ENCODE measurements at places on chromosomes 11 and 22.

DNA sequence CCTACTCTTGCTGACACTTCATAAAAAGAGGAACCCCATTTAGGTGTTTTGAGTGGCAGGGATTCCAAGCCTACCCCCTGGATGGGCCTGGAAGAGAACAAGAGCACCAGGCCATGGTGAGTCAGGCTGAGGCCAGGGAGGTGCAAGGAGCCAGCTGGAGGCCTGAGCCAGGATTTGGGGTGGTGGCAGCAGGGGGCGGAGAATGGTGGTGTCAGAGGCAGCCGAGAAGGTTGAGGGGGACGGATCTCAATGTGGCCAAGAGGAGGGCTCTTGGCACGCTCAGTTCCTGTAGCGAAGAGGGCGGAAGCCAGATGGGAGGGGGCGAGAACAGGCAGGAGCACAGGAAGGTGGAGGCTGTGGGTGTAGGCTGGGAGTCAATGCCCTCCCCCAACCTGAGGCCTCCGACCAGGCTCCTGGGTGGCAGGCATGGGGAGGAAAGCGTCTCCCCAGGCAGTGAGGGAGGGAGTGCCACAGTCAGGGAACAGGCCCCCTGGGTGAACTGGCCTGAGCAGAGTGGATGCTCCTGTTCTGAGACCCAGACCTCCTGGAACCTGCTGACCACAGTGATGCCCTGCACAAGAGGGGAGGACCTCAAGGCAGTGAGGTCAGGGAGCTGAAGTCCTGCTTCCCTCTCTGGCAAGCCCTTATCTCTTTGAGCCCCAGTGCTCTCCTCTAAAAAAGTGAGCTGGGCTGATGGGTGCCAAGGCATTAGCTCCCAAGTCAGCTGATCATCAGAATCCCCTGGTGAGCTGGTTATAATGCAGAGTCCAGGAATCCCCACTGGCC is 13.9 kb downstream of the RTN4RL2 start:
- DNase-seq: no peak

DNA sequence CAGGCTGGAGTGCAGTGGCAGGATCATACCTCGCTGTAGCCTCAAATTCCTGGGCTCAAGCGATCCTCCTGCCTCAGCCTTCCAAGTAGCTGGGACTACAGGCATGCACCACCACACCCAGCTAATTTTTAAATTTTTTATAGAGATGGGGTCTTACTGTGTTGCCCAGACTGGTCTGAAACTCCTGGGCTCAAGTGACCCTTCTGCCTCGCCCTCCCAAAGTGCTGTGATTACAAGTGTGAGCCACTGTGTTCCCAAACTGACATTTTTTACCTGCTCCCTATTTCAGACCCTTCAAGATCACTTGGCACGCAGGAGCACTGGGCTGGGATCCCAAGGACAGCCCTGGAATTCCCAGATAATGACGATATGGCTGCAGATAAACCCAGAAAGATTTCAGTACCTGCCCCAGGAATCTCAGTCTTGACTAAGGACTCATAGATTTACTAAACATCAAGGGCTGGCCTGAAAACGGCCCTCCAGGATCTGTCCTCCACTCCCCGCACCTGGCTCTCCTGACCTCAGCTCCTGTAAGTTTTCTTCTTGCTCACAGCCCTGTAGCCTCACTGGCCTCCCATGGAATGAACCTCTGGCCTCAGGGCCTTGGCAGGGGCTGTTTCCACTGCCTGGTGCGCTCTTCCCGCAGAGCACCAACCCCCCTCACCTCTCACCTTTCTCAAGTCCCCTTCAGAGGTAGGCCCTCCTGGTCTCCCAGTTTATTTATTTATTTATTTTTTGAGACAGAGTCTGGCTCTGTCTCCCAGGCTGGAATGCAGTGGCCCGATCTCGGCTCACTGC is 3.6 kb upstream of the CSNK1E start:
- no peak for DNase-seq

- DNase-seq: peak; percentile 51
Measured at GRCh38 chr11:121958971-121959325, 157.1 kb downstream of the BLID start.

DNA sequence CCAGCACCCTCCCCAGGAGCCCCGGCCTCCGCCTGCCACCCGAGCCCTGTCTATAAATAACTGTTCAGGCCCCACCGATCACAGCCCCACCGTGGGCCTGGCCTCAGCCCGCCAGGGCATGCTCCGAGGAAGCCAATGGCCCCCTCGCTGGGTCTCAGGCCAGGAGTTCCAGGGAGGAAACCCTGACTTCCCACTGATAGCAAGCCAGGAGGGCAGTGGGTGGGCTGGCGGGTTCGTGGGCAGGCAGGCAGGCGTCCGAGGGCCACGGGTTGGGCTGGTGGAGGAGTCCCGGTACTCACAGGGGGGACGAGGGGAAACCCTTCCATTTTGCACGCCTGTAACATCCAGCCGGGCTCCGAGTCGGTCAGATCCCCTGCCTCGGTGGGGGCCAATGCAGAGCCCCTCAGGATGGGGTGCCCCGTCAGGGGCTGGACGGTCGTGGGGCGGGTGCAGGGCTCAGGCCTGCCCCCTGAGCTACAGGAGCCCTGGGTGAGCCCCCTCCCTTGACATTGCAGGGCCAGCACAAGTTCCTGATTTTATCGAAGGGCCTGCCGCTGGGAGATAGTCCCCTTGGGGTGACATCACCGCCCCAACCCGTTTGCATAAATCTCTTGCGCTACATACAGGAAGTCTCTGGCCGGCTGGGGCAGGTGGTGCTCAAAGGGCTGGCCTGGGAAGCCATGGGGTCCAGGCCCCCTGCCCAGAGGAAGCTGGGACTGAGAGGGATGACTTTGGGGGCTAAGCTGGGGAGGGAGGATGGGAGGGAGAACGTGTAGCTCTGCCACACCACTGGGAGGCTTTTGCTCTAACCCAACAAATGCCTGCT is at the start of gene SPI1:
Gene SPI1 (minus strand): TSS at position 538 of the 826 bp plus-strand sequence. CDS start 194 bp downstream, at position 344.
- DNase-seq: no peak

GRCh38 chr11:17777086-17777737 is 42.6 kb downstream of the KCNC1 start:
- DNase-seq: no peak

GRCh38 chr11:129969920-129970319 is 32.7 kb downstream of the PRDM10 start:
- peak; percentile 35 for DNase-seq

GRCh38 chr22:27312966-27313855 is 488.3 kb downstream of the MN1 start:
- no peak for DNase-seq

DNA sequence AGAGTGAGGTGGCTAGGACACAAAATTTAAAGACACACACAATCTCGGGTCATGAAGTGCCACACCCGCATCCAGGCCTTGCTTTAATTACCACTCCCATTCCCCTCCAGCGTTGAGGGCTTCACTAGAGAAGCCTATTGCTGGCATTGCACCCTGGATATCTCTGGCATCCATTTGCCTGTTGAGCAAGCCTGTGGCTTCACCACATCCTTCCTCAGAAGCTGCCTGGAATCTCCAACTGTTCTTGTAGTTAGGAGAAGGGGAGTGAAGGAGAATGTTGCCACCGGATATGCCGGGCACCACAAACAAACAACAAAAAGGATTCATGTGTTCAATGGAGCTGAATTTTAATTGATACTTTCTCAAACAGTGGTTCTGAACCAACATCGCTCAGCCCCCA is 34.4 kb upstream of the RCN1 start:
- peak; percentile 36 for DNase-seq

GRCh38 chr11:111305876-111306275 is 7.5 kb downstream of the POU2AF3 start:
- DNase-seq: no peak

DNA sequence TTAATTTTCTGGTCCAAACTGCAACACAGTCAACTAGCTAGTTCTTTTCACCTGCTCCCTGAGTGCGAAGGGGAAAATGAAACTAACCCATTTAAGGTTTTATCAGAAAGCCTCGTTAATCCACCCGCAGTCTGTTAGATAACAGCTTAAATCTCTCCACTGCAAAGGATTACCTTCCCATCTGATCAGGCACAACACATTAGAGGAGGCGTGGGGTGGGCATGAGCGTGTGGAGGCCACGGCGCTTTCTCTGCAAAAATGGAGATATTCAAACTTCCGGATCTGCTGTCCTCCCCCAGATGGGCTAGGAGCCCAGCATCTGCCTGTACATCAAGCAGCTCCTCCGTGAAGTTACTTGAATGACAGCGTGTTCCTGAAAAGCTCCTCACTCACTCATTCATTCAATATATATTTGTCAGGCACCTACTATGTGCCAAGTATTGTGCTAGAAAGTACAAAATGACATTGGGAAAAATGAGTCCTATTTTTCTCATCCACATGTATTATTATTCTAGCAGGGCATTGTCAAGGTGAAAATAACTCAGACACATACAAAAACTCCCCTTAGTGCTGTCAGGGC is 13.5 kb upstream of the ANKK1 start:
- no peak for DNase-seq

DNA sequence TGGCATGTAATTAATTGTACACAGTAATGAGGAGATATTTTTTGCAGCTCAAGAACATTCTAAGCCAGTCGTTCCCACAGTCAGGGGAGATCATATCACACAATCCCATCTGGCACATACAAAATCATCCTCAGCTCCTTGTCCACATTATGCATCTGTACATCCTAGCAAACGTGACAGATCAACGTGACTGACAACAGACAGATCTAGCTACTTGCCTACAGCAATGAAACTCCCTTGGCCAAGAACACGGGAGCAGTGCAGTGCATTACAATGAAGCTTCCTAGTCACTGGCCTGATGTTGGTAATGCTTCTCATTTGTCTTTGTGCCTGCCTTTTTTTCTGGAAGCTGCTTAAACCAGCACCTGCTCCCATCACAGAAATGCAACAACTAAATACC is 24.5 kb upstream of the GUCY1A2 start:
- no peak for DNase-seq

DNA sequence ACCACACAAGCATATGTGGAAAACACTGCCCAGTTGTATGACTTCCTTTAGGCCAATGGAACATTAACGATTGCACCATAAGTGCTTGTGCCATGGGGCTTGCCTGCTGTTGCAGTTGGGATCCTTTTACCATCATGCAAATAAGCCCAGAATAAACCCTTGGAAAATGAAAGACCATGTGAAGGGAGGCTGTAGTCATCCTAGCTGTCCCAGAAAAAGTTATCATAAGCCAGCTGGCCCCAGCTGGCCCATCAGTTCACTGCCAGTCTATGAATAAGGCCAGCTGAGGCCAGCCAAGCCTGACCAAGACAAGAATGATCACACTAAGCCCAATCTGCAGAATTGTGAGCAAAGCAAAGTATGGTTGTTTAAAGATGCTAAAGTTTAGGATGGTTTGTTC is 253.9 kb upstream of the ARHGAP20 start:
- no peak for DNase-seq

DNA sequence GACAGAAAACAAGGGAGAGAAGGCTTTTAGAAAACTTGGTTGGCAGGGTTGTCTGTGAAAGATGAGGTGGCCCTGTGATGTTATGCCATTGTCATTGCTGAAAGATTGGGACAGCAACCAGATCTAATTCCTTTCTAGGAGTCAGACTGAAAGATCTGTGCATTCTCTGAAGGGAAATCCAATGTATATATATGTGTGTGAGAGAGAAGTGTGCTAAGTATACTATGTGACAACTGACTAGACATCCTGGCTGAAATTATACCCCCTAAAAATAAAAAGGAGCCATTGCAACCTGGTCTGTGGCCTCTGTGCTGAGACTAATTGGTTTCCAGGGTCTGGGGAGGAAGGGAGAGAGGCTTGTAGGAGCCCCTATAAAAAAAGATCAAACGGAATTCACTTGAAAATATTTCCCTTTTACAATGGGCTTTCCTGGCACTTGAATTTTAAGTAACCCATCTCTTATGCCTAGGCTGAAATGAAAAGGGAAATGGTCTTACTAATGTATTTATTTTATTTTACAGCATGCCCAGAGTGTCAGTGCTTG is 1.2 kb upstream of the MPPED2 start:
- no peak for DNase-seq

GRCh38 chr11:123174196-123175183 is 20.6 kb downstream of the CLMP start:
- DNase-seq: peak; percentile 98

DNA sequence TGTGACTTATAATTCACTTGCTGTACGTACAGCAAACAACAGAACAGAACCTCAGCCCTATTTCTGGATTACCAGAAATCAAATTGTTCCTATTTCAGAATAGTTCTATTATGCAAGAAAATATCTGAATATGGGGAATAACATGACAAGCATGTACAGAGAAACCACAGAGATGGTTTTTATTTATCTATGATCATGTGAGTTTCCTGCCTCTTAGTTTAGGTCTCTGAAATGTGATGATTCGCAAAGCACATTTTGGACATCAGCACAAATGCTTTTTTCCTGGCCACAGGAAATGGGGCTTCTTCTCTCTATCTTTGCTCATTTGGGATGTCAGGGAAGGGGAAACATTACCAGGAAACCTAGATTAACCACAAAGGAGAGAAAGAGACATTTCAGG is 266.7 kb upstream of the CTSC start:
- peak; percentile 16 for DNase-seq

- no peak for DNase-seq
Measured at GRCh38 chr11:96215110-96215782, 127.7 kb downstream of the MAML2 start.

DNA sequence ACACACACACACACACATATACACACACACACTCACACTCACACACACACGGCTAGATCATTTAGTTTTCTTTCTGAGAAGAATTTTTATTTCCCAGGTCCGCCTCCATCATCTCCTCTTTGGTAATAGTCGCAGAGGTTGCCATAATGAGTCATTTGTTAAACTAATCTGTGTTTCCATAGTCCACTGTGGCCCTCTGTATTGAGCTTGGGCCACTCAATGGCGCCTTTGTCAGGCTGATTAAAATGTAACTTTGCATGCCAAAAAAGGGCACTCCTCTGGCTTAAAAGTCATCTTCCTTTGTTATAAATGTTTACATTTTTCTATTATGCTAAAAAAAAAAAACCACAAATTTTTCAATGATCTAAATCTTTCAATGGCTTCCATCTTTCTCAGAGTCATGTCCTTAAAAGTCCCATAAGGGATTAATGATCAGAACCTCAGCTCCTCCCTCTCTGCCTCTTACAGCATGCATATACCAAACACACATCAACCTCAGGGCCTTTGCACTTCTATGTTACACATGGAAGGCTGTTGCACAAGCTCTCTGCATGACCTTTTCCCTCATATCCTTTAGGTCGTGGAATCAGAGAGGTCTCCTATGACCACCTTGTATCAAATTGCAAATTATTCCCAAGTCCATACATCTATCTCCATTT is 35.3 kb downstream of the EHF start:
- no peak for DNase-seq

GRCh38 chr11:64359712-64360445 is 917 bp downstream of the RPS6KA4 start:
- no peak for DNase-seq

GRCh38 chr22:49112661-49113626 is 714.7 kb downstream of the BRD1 start:
- no peak for DNase-seq

DNA sequence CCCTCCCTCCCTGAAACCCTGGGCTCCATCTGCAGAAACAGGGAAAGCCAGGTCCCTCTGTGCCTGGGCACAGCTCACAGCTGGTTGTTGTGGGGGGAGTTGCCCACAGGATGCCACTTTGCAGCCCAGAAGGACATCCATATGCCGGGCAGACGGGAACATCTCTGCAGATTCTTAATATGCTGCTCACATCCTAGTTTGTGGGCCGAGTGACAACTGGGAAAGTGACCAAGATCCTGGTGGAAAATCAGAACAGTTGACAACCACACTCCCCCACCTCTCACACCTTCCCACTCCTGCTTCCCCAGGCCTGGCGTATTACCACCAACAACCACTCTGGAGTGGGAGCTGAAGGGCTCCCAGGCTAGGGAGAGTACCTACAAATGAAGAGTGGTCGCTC is 7.3 kb upstream of the SCGB1A1 start:
- DNase-seq: no peak

GRCh38 chr11:60957188-60957587 is 5.2 kb upstream of the SLC15A3 start:
- no peak for DNase-seq

All from skin of body (tissue), 3 donors.